EL (cell line): ENCODE measurements at places on chromosomes 7 and 10.
A peak's percentile ranks its signal among the peaks of the same experiment; 100 is the strongest.

- no peak for DNase-seq
Measured at GRCh38 chr10:102393411-102394078, 2.0 kb upstream of the NFKB2 start.

DNA sequence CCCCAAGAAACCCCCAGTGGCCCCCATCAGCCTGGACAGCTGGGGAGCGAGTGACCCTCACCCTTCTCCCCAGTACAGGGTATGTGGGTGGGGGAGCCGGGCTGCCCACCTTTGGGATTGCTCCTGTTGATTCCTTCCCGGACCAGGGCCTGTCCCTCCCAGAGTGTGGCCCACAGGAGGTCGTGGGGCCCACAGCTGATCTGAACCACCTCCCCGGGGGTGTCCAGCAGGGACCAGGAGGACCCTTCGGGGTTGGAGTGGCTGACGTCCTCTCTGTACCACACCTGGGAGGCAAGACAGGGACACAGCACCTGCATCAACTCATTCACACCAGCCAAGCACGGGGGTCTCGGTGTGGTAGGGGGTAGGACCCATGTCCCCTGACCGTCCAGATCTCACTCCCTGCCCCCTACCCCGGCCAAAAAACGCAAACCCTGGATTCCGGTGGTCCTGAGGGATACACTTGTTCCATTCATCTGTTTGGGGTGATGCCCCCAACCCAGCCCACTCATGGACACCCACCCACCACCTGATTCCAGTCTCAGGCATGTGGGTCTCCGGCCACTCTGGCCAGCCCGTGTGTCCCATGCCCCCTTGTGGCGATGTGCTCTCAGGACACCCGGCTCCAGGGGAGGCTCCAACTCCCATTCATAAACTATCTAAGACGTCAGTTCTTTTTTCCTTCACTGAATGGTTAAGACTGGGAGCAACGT lies 10.9 kb downstream of the TECPR1 start:
- DNase-seq, result peak; percentile 31

DNA sequence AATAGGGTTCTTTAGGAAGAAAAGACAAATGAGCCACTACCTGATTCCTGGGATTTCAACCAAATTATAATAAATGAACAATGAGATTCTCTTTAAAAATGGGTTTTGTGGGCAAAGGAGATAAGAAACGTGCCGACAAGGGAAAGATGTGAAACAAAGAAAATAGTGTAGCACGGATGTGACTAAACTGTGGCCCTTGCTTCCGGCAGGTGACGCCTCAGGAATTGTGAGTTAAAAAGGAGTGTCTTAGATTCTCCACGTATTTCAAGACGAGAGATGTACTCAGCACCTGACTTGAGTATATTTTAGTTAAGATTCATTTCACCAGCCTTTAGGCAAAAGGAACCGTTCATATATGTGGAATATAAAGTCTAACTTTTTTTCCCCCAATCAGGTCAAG lies 75.9 kb downstream of the DNAH11 start:
- DNase-seq, result no peak

GRCh38 chr10:26199841-26200240 lies 16.7 kb upstream of the GAD2 start:
- DNase-seq, result no peak

DNA sequence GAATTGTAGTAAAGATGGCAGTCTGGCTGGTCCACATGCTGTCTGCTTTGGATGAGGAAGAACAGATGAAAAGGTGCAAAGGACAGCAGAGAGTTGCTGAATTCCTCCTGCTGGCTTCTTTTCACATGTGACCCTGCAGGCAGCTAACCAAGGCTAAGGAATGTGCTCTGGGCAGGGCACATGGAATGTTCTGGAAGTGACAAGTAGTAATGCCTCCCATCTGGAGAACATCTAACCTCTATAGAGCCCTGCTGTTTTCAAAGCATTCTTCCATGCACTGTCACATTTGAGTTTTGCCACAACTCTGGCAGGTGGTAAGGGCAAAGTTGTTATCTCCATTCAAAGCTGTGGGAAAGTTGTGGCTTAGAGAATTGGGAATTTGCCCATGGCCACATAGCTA lies 208.8 kb downstream of the STK31 start:
- DNase-seq, result peak; percentile 42

DNA sequence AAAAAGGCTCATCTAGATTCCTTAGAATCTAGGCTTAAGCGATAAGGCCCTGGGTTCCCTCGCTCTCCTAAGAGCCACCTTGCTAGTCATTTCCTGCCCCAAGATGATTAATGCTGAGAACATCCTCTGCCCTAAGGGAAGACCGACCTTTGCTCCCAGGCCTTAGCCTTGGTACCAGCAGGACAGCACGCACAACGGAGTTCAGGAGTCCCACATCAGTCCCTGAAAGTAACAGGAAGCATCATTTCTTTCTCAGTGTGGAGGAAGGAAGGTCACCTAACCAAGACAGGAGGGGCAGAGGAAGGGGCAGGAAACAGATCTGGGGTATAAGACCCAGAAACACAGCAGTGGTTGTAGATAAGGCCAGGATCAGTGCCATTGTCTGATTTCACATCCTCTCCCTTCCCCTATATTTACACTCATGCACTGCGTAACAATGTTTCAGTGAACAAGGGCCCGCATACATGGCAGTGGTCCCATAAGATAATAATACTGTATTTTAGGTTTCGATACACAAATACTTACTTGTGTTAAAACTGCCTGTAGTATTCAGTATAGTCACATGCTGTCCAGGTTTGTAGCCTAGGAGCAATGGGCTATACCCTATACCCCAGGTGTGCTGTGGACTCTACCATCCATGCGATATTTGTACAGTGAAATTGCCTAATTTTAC lies 8.1 kb upstream of the FAM107B start:
- peak; percentile 96 for DNase-seq

DNA sequence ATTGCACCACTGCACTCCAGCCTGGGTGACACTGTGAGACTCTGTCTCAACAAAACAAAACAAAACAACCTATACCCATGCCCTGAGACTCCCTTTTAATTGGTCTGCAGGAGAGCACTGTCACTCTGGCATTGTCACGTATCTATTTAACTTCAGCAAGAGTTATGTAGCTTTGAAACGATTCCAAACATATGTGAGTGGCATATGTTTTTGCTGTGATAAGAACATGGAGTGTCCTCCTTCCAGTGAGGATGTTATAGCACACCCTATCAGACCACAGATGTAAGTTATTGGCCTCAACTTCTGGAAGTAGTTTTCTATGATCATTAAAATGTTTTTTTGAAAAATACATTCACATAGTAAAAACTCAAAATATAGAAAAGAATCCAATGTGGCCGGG lies 15.5 kb upstream of the DNAJC12 start:
- no peak for DNase-seq

- no peak for DNase-seq
Measured at GRCh38 chr10:47348661-47349470, 703 bp downstream of the RBP3 start.

DNA sequence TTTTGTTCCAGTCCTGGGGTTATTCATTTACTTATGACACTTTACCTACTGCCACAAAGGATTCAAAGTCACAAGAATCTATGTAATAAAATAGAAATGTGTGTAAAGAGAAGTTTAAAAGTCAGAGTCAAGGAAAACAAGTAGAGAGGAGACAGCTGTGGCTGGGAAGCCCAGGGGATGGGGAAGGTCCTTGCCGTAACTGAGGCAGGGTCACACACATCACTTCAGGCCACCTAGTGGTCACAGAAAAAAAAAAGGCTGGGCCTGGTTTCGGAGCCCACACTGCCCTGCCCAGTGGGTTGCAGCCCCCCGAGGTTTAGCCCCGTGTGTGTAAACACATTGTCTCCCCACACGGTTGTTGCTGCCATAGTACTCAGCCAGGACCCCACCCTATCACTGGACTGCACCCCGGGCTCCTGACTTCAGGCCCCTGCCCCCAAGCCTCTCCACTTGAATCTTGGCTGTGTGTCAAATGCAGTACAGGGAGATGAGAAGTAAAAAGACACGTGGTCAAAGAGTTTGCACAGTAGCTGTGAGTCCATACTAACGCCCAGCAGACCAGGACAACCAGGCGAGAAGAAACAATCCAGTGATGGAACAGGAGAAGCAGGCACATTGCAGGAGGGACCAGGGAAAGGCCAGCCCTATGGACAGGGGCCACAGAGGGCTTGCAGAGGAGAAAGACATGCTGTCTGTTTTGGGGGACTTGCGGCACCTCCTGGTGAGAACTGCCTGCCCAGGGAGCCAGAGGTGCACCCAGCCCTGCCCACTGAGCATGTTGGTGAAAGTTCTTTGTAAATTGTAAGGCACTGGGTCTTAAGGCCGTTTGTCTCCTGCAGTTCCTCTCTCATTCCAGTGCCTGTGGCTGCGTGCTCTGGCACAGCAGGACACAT lies 91.4 kb upstream of the MACROH2A2 start:
- no peak for DNase-seq

GRCh38 chr7:128194533-128195282 lies 46.4 kb upstream of the LEP start:
- no peak for DNase-seq

DNA sequence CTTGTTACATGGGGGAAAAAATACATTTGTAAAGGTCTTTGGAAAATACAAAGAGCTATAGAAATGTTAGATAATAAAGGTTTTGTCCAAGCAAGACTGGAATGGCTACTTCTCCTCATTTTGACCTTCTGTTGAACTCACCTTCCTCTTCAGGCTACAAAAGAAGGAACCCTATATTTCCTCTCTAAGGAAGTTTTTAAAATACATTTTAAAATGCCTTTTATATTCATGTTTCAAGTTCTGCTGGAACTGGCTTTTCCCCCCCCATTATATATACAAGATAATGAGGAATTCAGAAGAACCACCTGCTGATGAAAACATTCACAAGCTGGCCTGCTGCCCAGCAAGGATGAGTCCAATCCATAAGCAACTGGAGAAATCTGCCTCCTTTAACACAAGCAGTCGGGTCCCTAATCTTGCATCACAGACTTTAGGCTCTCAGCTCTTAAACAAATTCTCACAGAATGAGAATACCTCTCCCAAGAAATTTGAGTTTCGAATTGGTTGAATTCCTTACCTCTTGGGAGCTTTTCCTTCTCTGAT lies 44.6 kb downstream of the MTERF1 start:
- peak; percentile 32 for DNase-seq

GRCh38 chr10:87519582-87519981 lies 14.9 kb downstream of the MINPP1 start:
- DNase-seq, result no peak

GRCh38 chr10:110505130-110505770 lies 7.5 kb downstream of the DUSP5 start:
- no peak for DNase-seq

- no peak for DNase-seq
Measured at GRCh38 chr10:78269060-78269459, 235.4 kb downstream of the RPS24 start.

DNA sequence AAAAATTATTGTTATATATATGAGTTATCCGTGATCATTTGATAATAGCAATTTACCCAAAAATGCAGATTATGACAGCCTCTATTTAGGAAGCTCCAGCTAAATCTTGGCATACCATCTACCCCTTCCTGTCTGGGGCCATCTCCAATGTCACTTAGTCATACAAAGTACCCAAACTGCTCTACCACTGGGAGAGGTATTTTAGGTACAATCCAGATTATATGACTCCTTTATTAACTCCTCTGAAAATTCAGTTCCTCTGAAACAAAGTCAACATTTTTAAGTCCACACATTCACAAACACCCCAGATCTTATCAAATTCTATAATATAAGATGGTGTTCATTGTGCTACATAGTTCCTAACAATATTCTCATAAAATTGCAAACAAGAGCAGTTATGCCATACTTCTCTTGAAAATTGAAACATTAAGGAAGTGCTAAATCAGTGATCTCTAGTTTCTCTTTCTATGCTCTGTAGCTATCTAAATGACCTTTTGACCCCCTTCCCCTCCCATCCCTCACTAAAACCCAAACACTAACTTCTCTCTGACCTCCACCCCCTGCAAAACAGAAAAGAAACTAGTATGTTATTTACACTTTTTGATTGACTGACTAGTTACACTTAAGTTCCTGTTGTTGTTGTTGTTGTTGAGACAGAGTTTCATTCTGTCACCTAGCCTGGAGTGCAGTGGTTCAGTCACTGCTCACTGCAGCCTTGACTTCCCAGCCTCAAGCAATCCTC lies 16.4 kb downstream of the HOXA1 start:
- peak; percentile 14 for DNase-seq

GRCh38 chr7:26190417-26190869 lies 10.1 kb downstream of the HNRNPA2B1 start:
- DNase-seq, result no peak

GRCh38 chr7:37104822-37105518 lies 343.7 kb downstream of the ELMO1 start:
- DNase-seq, result no peak

GRCh38 chr10:8129438-8129837 lies 75.0 kb downstream of the GATA3 start:
- no peak for DNase-seq

DNA sequence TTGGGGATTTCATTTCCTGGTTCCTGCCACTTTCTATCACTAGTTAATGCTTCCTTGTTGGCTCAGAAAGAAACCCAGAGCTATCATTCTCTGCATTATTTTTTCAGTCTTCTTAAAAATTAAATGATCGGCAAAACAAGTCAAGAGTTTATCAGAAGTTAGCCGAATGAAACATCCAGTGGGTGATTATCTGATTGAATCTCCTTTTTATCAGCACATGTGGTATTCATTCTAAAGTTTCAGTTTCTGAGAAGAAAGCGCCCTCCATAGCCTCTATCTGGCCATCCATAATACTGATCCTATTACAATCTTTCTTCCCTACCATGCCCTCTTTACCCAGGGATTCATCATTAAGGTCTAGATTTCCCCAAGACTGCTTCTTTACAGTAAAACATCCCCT lies 71.8 kb downstream of the OSBPL3 start:
- DNase-seq, result no peak

DNA sequence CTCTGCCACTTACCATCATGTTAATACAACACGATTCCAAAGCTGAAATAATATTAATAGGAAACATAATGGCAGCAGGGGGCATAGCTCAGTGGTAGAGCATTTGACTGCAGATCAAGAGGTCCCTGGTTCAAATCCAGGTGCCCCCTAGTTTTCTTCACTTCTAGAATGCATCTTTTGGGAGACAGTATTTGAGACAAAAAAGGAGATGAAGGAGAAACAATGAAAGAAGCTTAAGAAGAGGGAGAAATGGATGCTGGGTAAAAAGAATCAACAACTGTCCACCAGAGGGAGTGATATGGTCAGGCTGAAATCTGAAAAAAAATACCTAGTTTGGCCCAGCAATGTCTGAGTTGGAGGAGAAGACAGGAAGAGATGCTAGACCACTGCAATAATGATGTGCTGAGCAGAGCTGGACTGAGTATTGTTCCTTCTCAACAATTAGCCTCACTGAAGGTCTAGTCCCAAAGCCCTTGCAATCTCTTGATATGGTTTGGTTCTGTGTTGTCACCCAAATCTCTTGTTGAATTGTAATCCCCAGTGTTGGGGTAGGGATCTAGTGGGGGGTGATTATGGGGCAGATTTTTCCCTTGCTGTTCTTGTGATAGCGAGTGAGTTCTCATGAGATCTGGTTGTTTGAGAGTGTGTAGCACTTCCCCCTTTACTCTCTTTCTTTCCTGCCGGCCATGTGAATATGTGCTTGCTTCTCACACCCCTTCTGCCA lies 48.3 kb downstream of the ZNF783 start:
- DNase-seq, result peak; percentile 80

GRCh38 chr10:43091846-43092245 lies 15.0 kb downstream of the RET start:
- DNase-seq, result no peak
